ENCODE measurements at places on chromosomes 7 and 10.

DNA sequence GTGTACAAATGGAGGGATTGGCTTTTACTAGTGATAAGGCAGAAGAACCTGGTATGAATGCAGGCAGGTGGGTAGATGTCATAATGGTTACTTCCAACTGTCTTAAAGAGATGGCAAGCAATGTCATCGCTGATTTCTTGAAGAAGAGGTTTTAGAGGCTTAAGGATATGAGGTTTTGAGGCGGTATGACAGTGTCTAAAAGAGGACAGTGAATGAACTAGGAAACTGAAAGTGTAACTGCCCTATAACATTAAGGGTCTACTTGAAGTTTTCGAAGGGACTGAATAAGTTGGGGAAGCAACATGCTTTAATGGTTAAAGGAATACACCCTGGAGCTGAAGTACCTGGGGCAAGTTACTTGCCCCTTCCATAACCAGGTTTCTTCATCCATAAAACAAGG is 70.9 kb downstream of the NDUFB2 start:
- DNase-seq = no peak

DNA sequence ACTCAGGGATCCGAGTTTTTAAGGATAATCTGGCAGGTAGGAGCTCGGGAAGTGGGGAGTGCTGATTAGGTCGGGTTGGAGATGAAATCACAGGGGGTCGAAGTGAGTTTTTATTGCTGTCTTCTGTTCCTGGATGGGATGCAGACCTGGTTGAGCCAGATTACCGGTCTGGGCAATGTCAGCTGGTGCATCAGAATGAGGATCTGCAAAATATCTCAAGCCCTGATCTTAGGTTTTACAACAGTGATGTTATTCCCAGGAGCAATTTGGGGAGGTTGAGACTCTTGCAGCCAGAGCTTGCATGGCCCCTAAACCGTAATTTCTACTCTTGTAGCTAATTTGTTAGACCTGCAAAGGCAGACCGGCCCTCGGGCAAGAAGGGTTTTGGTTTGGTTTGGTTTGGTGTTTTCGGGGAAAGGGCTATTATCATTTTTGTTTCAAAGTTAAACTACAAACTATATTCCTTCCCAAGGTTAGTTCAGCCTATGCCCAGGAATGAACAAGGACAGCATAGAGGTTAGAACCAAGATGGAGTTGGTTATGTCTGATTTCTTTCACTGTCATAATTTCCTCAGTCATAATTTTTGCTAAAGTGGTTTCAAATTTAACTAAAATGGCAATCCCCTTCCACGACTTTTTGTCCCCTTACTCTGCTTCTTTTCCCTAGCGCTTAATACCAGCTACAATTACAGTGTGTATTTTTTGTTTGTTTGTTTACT is 20.6 kb upstream of the PIK3CG start:
- no peak for DNase-seq

GRCh38 chr10:62093863-62094291 is 174.8 kb downstream of the RTKN2 start:
- no peak for DNase-seq

- DNase-seq = no peak
These were observed 51.4 kb upstream of the EXOC4 start for GRCh38 chr7:133201470-133201869.

DNA sequence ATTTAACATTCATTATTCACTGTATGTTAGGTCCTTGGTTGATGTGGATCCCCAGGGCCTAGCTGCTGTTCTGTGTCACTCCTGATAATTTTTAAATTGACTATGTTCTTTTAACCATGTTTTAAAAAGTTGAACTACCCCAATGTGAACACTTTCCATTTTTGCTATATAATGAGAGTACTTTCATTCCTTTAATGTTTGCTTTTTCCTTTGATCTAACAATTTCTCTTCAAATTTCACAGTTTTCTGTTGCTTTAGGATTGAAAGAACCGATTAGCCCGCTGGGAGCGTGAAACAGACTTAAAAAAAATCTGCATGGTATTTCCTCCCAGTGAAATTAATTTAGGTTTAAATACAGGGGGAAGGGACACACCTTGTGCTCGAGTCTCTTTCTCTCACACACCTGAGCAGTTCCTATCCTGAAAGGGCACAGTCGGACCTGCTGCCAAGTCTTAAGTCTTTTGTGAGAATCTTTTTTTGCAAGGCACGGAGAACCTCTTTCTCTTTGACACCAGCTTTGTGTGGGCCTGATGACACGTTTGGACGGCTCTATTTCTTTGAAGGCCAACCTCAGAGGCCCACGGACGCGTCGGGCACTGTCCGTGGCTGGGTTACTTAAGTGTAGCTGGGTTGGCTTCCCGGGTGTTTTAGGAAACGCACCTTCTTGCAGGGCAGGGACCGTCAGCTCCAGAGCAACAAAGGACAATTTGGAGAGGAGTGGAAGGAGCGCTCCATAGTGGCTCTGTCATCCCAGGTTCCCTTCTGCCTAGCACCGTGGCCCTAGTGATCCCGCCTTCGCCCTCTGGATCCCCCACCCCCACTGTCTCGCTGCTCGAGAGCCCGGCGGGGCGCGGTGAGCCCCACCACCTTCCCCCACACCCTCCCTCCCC is 1.0 kb upstream of the CHN2 start:
- DNase-seq = no peak

DNA sequence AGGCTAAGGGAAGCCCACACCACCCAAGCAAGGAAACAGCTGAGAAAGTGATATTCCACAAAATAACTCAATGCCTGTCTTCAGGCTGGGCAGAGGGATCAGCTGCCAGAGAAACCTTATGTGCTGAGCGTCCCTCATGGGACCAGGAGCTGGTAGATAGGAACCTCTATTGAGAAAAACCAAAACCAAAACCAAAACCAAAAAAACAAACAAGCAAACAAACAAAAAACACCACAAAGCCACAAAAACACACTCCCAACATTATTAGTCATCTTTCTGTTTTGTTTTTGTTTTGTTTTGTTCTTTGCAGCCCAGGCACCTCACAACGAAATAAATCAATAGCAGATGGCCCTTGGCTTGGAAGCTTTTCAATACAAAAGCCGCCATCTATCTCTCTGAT is 760.8 kb upstream of the CELF2 start:
- DNase-seq = no peak

DNA sequence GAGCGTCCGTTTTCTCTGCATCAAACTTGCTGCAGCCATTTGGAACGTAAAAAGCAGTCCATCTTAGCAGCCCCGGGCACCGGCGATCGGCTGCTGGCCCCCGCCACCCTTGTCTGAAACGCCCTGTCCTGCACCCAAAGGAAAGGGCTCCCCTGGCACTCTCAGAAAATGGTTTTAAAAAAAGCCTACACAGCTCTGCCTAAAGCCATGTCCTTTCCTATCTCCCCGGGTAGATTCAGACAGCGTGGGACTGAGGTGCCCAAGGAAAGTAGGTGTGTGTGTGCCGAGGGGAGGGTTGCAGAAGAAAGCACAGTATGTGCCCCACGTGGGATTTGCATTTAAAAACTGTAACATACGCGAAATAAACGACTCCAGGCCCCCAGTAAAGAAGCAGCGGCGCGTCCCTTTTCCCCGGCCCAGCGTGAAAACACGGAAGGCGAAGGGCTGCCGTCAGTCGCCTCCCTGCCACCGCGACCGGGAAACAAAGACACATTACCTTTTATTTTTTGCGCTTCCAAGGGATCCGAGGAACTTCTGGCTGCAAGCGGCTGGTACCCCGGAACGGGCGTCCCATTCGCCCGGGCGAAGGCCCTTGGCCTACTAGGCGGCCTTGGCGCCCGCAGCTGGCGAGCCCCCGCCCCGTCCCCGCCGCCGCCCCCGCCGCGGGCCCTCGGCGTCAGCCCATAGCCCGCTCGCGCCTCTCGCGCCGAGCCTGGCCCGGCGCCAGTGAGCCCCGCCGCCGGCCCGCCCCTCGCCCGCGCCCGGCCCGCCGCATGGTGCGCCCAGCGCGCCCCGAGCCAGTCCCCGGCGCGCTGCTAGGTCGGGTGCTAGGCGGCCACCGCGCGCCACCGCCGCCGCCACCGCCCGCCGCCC is 304.6 kb downstream of the PRPF18 start:
- DNase-seq = no peak

DNA sequence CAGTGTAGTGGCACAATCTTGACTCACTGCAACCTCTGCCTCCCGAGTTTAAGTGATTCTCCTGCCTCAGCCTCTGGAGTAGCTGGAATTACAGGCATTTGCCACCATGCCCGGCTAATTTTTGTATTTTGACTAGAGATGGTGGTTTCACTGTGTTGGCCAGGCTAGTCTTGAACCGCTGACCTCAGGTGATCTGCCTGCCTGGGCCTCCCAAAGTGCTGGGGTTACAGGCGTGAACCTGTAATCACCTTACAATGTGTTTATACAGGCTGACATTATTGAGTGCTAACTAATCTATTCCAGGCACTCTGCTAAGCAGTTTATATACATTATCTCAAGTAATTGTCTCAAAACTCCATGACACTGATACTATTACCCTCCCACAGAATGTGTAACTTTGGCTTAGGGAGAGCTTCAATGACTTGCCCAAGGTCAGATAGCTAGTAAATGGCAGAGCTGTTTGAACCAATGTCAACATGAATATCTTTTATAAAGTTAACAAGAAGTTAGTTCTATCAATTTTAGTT is 36.8 kb downstream of the KIFBP start:
- DNase-seq = no peak

- DNase-seq = no peak
These were observed 59.1 kb upstream of the COL1A2 start for GRCh38 chr7:94335586-94335985.

- DNase-seq = no peak
These were observed 222.2 kb downstream of the NEBL start for GRCh38 chr10:20674926-20675325.

- DNase-seq = no peak
These were observed 72.4 kb upstream of the PDE1C start for GRCh38 chr7:32142649-32143048.

- DNase-seq = no peak
These were observed 64.0 kb downstream of the OAT start for GRCh38 chr10:124354411-124355382.

- no peak for DNase-seq
These were observed 76.8 kb upstream of the PITRM1 start for GRCh38 chr10:3249307-3249889.

DNA sequence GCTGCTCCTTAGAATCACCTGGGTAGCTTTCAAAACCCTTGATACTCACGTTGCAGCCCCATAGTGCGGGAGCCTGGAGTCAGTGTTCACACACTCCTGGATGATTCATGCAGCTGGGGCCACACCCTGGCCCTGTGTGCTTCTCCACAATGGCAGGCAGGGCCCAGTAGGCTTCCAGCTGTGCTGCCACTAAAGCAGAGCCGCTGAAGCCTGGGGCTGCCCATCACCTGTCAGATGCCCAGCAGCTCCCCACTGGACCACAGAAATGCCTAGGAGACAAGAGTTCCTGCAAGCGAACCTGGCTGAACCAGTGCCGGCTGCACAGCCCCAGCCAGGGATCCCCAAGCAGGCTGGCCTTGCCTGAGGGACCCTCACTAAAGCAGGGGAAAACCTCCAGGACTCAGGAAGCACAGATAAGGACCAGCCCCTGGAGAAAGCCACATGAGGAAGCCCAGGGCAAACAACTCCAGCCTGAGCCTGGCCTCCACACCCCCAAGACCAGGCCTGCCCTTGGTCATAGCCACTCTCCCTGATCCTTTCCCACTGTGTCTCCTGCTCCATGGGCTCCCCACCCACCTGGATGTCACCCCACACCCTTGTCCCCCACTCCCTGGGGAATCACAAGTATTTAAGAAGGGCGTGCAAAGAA is 111.9 kb downstream of the GRID1 start:
- DNase-seq = no peak

DNA sequence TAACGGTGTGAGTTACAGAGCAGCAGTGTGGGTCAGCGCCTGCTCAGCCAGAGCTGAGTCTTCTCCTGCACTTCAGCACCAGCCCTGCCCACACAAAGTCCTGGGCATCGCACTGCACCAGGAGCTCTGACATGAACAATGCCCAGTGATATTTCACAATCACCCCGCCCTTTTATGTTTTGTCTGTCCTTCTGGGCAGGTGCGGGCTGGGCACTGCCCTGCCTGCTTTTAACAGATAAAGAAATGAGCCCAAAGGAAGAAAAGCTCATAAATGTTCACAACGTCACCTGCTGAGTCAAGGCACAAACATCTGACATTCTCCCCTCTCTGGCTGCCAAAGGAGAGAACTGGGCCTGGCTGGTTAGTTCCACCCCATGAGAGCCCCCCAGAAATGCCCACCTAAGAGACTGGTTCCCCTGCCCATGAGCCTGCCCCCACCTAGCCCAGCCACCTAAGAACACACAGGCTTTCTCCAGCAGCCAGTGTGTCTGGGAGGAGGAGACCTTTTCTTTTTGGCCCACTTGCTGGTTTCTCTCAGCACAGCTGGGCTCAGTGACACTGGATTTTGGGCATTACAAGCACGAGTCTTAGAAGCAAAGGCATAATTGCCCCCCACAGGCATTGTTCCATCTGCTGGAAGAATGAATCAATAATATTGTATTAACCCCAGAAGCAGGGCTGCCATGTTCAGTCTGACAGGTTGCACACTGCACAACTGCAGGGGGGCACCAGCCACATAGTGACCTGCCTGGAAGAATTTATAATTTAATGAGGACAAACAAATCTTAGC is 22.3 kb downstream of the CALML3 start:
- DNase-seq = no peak

DNA sequence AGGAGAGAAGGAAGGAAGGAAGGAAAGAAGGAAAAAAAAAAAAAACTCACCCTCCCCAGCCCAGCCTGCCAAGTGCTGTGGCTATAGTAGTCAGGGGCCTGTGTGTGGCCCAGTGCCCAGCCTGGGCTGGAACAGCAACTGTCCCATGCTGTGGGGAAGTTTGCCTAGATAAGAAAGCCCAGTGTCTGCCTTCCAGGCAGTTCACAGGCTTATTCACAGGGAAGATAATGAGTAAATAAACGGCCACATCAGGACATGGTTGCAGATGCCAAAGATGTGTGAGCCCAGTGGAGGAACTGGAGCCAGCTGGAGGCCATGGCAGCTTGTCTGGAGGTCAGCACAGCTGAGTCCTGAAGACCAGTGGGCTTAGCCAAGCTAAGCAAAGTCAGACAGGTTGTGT is 132.4 kb upstream of the FOXK1 start:
- DNase-seq = no peak

All from NCI-H1417 treated with DMSO at 0.1 percent for 48 hours (cell line).